ENCODE measurements at places on chromosomes 7 and 10.

- DNase-seq: no peak
These were observed 45.9 kb upstream of the AGMO start for GRCh38 chr7:15607529-15608210.

GRCh38 chr7:40297741-40298311 lies 163.0 kb downstream of the SUGCT start:
- no peak for DNase-seq

DNA sequence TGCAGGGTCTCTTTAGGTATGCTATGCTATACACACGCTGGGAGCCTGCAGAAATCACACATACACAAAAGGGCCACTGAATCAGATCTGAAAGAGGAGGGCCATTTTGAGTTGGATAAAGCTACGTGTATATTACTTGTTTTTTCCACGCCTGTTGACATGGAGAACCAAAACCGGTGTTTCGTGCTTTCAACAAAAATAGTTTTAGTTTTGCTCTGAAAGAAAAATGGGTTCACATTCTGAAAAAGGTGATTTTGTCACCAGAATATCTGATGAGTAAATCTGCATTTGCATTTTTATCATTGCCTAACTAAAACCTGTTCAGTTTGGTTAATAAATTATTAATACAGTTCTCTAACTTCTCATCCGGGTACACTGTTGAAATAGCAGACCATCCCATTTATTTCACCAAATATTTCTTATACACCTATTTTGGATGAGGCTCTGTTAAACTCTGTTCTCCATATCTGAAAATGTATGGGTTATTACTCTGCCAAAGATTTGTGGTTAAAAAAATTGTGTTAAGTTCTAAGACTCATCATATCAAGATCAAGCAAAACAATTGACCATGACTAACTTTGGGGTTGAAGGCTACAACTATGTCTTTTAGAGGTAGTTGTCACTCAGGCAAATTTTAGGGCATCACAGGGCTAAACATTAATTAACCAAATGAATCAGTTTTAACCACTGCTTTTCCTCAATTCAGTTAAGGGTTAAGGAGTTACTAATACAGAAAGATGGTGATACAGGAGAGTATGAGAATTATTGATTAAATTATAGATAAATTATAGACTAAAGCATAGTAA lies 101.2 kb upstream of the RPA3 start:
- no peak for DNase-seq

DNA sequence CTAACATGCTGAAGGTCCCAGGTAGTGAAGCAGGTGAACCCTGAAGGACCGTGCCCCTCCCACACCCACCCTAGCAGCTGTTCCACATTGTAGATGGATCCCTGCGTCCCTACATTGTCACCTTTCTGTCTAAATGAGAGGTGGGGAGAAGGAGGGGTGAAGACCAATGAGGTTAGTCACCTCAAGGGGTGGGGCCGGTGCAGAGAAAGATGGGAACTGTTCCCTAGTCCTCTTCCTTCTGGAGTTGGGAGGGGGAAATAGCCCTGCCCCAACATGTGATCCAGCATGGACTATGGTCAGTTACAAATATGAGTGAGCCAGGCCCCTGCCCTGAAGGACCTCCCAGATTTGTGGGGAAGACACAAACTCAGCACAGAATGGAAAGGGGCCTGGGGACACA lies 124.5 kb downstream of the LHPP start:
- DNase-seq: no peak

- DNase-seq: no peak
These were observed 33.1 kb downstream of the NUB1 start for GRCh38 chr7:151374726-151375125.

GRCh38 chr10:116272440-116273283 lies at the start of gene GFRA1:
Gene GFRA1, minus strand, starts transcription at chr10:116273206. Its CDS starts 1,177 bp downstream, at chr10:116272029.
- DNase-seq: no peak

- DNase-seq: no peak
These were observed 263.1 kb downstream of the CREB5 start for GRCh38 chr7:28675429-28675828.

GRCh38 chr7:2943851-2944601 lies 99.6 kb downstream of the CARD11 start:
- no peak for DNase-seq

DNA sequence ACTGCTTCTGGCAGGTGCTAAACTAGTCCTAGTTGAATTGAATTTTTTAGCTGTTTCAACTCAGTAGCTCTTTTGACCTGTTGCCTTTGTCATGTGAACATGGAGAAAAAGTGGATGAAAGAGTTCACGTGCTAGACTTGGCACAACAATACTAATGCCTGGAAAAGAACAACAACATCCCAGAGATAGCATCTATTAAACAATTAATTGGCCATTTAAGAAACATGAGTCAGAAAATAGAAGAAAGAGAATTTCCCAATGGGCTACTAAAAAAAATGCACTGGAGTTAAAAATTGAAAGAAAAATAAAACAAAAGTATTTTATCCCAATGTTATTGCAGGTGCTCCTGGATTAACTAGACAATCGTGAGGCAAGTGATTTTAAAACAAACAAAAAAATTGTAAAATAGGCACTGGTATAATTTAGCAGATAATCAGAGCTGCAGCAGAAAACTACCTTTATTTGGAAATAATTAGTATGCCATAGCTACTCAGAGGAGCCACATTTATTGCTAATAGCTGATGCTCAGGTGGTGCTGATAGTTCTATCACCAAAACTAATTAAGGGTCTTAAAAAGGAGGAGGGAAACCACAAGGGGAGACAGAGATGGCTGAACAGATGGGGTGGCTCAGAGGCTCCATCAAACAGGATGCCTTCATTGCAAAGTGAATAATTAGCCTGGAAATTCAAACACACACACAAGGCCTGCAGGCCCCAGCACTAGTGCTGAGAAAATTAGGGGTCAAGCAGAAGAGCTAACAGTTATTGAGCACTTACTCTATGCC lies 17.6 kb downstream of the CCDC71L start:
- no peak for DNase-seq

GRCh38 chr7:150898475-150899011 lies 46.2 kb downstream of the AOC1 start:
- no peak for DNase-seq

GRCh38 chr7:30933124-30933974 lies 21.7 kb downstream of the AQP1 start:
- no peak for DNase-seq

GRCh38 chr7:100122568-100122967 lies 3.1 kb downstream of the CNPY4 start:
- no peak for DNase-seq

GRCh38 chr10:12448729-12449391 lies 99.5 kb downstream of the CAMK1D start:
- peak; percentile 82 for DNase-seq

DNA sequence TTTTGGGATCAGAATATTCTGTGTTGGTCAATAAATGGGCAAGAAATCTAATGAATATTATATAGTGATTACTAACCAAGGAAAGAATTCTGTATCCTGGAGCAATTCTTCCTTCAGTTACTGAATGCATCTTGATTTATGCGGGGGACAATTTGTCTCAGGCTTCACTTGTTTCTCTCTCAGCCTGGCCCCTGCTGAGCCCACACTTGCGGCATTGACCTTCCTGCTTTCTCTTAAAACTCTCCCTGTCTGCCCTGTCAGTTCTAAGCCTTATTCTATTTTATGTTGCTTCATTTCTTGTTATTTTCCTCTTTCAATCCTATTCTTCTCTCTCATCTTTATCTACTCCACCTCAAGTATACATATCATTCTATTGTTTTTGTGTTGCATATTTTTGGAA lies 122.1 kb upstream of the TPK1 start:
- DNase-seq: no peak

DNA sequence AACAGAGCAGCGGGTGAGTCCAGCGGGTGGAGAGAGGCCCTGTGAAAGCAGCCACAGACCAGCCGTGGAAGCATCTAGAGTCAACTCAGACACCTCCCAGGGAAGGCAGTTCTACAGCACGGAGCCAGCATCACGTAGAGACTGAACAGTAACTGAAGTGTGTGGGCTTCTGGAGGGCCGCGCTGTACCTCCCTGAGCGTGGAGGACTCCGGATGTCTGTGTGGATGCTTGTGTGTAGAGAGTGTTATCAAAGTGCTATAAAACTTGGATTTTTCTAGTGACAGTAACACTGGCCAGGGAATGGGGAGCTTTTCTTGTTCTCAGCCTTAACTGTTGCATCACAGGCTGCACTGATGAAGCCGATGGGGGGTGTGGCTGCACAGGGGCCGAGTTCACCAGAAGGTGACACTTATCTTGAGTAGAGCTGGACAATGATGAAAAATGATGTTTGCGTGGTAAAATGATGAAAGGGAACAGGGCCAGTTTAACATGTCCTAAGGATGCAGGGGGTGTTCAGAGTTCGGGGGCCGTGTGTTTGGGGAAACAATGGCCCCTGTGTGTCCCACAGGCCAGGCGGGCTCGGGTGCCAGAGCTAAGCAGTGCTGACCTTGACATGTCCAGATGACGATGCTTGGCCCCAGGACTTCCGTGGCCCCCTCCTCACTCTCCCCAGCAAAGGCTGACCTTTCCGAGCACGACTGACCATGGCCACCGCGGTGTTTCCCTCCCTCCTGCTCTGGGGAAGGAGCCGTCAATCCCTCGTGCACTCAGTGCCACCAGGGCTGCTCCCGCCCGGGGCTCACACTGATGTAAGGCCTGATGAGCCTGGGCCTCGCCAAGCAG lies 21.9 kb downstream of the MNX1 start:
- no peak for DNase-seq

DNA sequence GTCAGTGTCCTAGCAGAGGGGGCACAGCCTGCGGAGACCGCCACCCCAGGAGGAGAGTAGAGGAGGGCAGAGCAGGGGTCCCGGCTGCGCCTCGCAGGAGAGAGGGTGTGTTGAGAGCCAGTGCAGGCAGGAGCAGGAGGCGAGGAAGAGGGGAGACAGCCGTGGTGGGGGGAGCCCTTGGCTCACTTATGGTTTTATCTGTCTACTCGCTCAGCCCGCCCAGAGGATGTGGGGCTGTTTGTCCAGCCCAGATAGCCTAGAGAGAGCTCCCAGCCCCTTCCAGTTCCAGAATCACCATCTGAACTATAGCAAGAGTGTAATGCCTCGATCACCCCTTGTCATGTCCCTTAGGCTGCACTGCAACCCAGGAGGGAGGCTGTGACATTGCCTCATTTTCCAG lies 26.6 kb downstream of the SLC29A3 start:
- no peak for DNase-seq

DNA sequence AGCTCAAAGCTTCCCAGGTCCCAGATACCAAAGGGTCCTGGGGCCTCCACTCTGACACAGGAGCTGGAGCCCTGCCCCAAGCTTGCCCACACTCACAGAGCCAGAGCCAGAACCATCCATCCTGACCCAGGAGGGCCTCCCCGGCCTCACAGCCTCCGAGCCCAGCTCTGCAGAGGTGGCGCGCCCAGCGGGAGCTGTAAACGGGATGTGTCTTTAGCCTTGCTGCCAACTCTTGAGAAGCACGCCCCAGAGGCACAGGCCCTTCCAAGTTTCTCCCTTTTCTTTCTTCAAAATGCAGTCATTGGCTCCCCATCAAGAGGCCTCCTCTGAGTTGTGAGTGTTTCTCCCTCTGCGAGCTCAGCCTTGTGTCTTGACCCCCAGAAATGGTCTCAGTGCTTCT lies 75.0 kb downstream of the PDGFA start:
- no peak for DNase-seq

DNA sequence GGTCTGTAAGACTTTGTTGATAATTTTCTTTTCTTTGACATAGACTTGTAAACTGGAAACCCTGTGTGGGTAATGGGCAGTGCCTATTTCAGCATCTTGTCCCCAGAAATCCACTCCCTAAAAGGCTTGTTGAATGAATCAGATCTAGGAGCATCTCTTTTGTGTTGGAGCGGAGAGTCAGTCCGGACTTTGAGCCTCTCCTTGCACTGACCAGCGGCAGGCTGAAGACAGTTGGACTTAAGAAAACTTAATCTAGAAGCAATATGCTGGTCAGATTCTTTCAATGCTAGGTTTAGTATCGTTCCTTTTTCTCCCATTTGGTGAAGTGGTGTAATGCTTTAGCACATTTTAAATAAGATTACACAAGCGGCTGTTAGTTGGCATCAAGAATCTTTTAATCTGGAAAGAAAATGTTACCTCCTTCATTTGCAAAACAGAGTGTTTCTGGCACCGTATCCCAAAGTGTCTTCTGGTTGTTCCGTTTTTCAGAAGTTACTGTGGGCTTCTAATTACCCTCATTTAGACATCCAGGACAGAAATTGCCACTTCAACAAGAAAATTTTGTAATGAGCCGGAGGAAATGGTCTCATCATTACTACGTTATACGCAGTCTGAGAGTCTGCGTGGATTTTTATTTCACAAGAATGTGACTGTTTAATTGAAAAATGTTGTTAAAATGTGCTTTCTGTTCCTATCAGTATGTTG lies 74.7 kb downstream of the CUX1 start:
- peak; percentile 61 for DNase-seq

GRCh38 chr10:60797200-60797599 lies 18.9 kb downstream of the CDK1 start:
- DNase-seq: no peak

DNA sequence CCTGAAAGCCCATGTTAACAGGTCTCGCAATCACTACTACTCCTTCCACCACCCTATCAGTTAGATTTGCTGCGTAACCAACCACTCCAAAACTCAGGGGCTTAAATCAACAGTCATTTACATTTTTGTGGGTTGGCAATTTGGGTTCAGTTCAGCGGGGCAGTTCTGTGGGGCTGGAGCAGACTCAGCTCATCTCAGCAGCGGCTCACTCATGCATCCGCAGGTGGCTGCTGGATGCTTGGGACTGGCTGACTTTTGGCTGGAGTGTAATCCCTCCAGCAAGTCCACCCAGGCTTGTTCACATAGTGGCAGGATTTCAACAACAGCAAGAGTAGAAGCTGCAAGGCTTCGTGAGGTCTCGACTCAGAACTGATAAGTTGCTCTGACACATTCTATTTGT lies 79.2 kb downstream of the NEUROD6 start:
- DNase-seq: no peak

DNA sequence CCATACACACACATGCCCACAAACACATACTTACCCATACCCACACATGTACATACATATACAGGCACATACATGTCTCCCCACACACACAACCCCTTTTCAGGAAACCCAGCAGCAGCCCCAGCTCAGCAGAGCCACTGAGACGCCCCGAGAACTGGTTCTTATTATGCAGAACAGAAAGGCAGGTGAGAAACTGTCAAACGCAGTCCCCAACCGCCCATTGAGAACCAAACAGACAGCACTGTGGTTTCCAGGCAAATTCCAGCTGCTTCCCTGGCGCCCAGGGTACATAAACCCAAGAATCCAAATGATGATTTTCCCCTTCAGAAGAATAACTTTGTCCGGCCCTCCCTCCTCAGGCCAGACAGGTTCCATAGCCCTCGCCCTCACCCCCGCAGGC lies 366.6 kb upstream of the ZMIZ1 start:
- no peak for DNase-seq

DNA sequence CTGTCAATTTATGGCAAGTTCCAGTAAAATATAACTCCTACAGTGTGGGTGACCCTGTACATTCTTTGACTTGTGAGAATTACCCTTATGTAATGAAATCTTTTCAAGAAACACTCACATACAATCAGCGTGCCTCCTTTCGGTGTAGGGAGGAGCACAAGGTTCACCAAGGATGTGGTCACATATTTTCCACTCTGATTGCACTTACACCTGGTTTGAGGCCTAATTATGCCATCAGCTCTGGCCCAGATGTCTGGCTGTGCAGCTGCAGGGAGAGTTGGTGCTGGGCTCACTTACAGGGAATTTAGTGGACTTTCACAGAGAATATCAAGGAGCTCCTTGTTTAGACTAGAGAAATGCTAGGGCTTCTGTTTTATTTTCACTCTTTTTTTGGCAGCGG lies 146.0 kb upstream of the STEAP4 start:
- no peak for DNase-seq
